ENCODE measurements at places on chromosomes 7 and 10. TPM values are rescaled to one million over a fixed set of nuclear protein-coding genes. Genes with fewer than 3 reads are reported as not detected.

TMEM236 gene
- 0.16 TPM for polyA plus RNA-seq

GLI3 gene
- 15.7 TPM for polyA plus RNA-seq

VWDE gene
- 20.9 TPM for polyA plus RNA-seq

EPDR1 gene
- 9.2 TPM for polyA plus RNA-seq

PNLIPRP3 gene
- not detected for polyA plus RNA-seq

NEBL gene
- polyA plus RNA-seq = 25.4 TPM

SPDYE2 gene
- polyA plus RNA-seq = 3.2 TPM

CALML3 gene
- polyA plus RNA-seq = not detected

TSPAN12 gene
- 180 TPM for polyA plus RNA-seq
